Tibial nerve (tissue), 4 donors: ENCODE measurements at places on chromosomes 5 and 9. TPM values are rescaled to one million over a fixed set of nuclear protein-coding genes. Genes with fewer than 3 reads are reported as not detected.

PAX5 gene
- total RNA-seq: not detected

SLC36A2 gene
- total RNA-seq: 7.8 TPM

DNA sequence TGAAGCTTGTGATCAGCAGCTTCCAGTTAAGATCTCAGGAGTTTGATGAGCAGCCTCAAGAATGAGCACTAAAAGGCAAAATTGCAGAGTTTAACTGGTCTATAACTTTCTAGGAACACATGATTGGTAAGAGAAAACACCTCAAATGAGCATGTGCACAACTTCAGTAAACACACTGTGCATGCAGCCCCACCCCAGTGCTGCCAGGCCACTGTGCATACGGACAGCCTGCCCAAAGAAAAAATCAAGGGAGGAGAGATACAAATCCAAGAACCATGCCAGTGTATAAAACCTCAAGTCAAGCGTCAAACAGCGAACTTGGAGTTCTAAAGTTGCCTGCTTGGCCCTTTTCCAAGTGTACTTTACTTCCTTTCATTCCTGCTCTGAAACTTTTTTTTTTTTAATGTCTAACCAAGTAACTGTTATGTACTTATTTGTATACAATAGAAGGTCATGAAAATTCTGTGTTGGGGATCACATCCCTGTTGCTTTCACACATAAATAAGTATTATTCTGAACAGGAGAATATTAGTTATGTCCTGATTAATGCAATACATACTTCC, 125.6 kb upstream of the TSLP start:
- no peaks in the 10 kb centered on the region for H3K27me3 ChIP-seq
- DNase-seq: no peak
- H3K27ac ChIP-seq: no peak overlapping the region

DNA sequence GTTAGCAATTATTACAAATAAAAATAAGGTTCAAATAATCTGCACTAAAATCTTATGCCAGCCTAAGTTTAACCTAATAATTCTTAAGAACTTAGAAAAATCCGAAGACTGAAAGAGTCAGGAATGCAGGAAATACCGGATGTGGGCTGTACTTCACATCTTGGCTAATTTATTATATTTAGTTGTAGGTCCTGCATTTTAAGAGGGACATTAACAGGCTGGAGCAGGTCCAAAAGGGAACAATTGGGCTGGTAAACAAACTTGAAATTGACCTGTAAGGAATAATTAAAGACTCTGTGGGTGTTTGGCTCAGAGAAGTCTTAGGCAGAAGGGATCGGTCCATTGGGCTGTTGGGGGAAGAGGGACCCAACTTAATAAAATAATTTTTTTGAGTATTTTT, 18.4 kb downstream of the GLRA1 start:
- no peaks in the 10 kb centered on the region for H3K36me3 ChIP-seq
- no peaks in the 10 kb centered on the region for H3K27me3 ChIP-seq
- no peak for DNase-seq

GRCh38 chr5:131525805-131526204, 109.2 kb downstream of the RAPGEF6 start:
- H3K27ac ChIP-seq: no peak overlapping the region
- H3K4me1 ChIP-seq: no peaks in the 10 kb centered on the region
- no peaks in the 10 kb centered on the region for H3K27me3 ChIP-seq
- DNase-seq: no peak
- H3K36me3 ChIP-seq: peaks cover 1% of the 10 kb centered on the region

GRCh38 chr5:122019919-122020590, 58.0 kb downstream of the LOX start:
- H3K4me3 ChIP-seq: no peak overlapping the region
- no peak overlapping the region for H3K27ac ChIP-seq
- no peaks in the 10 kb centered on the region for H3K4me1 ChIP-seq
- DNase-seq: no peak
- H3K36me3 ChIP-seq: peaks cover 4% of the 10 kb centered on the region

DNA sequence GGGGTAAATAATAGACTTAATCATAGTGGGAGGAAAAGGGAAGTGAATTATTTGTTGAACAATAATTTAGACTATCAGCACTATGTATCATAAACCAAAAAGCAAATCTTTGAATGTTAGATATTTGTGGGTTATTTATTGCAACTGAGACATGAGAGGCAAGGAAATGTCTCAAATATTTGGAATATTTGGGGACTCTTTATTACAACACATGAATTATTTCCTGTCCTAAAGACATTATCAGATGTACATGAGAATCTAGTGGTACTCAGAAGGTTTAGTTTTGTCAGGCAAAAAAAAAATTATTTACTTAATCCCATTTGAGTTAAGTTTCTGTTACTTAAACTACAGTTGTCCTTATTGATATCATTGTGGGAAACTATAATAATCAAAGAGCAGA, 91.1 kb downstream of the TLR4 start:
- no peak overlapping the region for H3K27ac ChIP-seq
- no peak for DNase-seq
- no peak overlapping the region for H3K4me3 ChIP-seq
- H3K36me3 ChIP-seq: no peaks in the 10 kb centered on the region
- no peaks in the 10 kb centered on the region for H3K4me1 ChIP-seq

- no peak for DNase-seq
- H3K36me3 ChIP-seq: no peaks in the 10 kb centered on the region
- no peak overlapping the region for H3K4me3 ChIP-seq
- H3K4me1 ChIP-seq: no peaks in the 10 kb centered on the region
- no peak overlapping the region for H3K27ac ChIP-seq
- H3K27me3 ChIP-seq: no peaks in the 10 kb centered on the region
These were observed 31.8 kb upstream of the POU4F3 start for GRCh38 chr5:146306838-146307237.

- H3K36me3 ChIP-seq: no peaks in the 10 kb centered on the region
- no peak overlapping the region for H3K27ac ChIP-seq
- DNase-seq: no peak
These were observed 516.6 kb downstream of the RAB3C start for GRCh38 chr5:59099270-59099994.

- no peaks in the 10 kb centered on the region for H3K4me1 ChIP-seq
- no peak overlapping the region for H3K27ac ChIP-seq
- no peak for DNase-seq
- H3K36me3 ChIP-seq: peaks cover 85% of the 10 kb centered on the region
These were observed 13.9 kb downstream of the GTF3C5 start for GRCh38 chr9:133044661-133045060.

DNA sequence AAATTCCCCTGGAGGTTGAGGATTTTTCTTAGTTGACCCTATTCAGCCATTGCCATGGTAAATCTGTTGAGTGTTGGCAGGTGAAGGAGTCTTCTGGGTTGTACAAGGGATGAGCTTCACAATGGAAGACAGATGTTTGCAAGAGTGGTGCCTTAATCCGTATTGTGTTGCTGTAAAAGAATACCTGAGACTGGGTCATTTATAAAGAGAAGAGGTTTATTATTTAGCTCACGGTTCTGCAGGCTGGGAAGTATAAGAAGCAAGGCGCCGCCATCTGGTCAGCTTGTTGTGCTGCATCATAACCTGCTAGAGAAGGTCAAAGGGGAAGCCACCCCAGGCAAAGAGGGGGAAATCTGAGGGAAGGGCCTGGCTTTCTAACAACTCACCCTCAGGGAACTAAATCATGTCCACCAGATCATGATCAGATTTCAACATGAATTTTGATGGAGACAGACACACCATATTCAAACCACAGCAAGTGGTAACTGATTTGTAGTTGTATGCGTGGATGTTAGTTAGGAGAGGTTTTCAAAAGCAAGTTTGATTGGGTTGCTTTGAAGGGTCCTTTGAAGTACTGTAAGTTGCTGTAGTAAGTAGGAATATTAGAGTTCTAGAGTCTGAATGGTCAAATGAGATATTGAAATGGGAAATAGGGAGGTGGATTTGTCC, 2.5 kb downstream of the TNPO1 start:
- H3K36me3 ChIP-seq: no peaks in the 10 kb centered on the region
- peaks cover 23% of the 10 kb centered on the region for H3K4me1 ChIP-seq
- no peak overlapping the region for H3K4me3 ChIP-seq
- DNase-seq: peak; percentile 37

GRCh38 chr5:159805021-159805420, 111.3 kb upstream of the ADRA1B start:
- H3K27me3 ChIP-seq: no peaks in the 10 kb centered on the region
- peak; percentile 54 for DNase-seq
- H3K4me1 ChIP-seq: no peaks in the 10 kb centered on the region
- no peak overlapping the region for H3K27ac ChIP-seq
- no peak overlapping the region for H3K4me3 ChIP-seq

GRCh38 chr5:168879929-168880328, 300.8 kb upstream of the PANK3 start:
- DNase-seq: no peak
- H3K36me3 ChIP-seq: no peaks in the 10 kb centered on the region
- no peak overlapping the region for H3K4me3 ChIP-seq

- DNase-seq: no peak
- H3K4me3 ChIP-seq: no peak overlapping the region
- no peaks in the 10 kb centered on the region for H3K4me1 ChIP-seq
These were observed 754.3 kb downstream of the TLE4 start for GRCh38 chr9:80326105-80326504.

DNA sequence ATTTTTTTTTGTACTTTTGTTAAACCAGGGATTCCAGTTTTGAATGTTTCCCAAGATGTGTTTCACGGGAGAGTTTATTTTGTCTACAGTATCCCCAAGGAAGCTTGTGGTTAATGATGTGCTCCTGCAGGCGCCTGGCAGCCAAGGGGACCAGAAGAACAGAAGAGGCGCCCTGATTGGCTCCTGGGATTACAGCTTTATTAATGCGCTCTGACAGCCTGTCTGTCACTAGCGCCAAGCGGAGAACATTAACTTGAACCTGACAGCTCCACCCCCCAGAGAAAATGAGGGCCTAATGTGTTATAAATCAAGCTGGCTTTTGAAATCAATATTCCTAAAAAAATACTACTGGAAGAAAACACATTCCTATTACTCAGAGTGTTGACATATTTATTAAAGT, 5.0 kb upstream of the FBXL7 start:
- peaks cover 6% of the 10 kb centered on the region for H3K4me1 ChIP-seq
- no peaks in the 10 kb centered on the region for H3K36me3 ChIP-seq
- no peak overlapping the region for H3K27ac ChIP-seq
- no peaks in the 10 kb centered on the region for H3K27me3 ChIP-seq
- H3K4me3 ChIP-seq: no peak overlapping the region

- no peak overlapping the region for H3K4me3 ChIP-seq
- no peak for DNase-seq
- no peak overlapping the region for H3K27ac ChIP-seq
- no peaks in the 10 kb centered on the region for H3K4me1 ChIP-seq
- H3K36me3 ChIP-seq: no peaks in the 10 kb centered on the region
These were observed 230.5 kb upstream of the IZUMO3 start for GRCh38 chr9:24776226-24776625.

- no peaks in the 10 kb centered on the region for H3K27me3 ChIP-seq
- no peaks in the 10 kb centered on the region for H3K36me3 ChIP-seq
- no peak for DNase-seq
These were observed 16.6 kb downstream of the F2R start for GRCh38 chr5:76732405-76733048.

DNA sequence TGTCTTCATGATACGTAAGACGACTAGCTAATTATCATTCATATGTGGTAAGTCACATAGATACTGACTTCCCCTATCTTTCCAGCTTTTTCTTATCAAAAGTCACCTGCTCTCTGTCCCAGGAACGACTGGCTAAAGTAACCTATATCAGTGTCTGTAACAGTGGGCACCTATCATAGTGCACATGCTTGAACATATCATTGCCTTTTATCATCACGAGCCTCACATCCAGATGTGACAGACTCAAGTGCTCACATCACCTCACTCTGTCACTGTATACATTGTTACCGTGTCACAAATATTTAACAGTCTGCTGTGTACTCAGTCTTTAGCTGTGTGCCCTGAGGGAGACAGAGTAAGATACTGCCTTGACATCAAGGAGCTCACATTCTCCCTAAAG, 125.4 kb upstream of the CCDC152 start:
- H3K4me3 ChIP-seq: no peak overlapping the region
- no peaks in the 10 kb centered on the region for H3K27me3 ChIP-seq
- DNase-seq: no peak
- no peaks in the 10 kb centered on the region for H3K4me1 ChIP-seq
- H3K36me3 ChIP-seq: no peaks in the 10 kb centered on the region

GRCh38 chr5:133423011-133423617, 189.2 kb downstream of the FSTL4 start:
- H3K36me3 ChIP-seq: no peaks in the 10 kb centered on the region
- H3K27ac ChIP-seq: no peak overlapping the region
- no peaks in the 10 kb centered on the region for H3K4me1 ChIP-seq
